ENCODE measurements at places on chromosomes 7 and 10. TPM values are rescaled to one million over a fixed set of nuclear protein-coding genes. Genes with fewer than 3 reads are reported as not detected.

Gene PDSS1
- total RNA-seq: 46.8 TPM

Gene TSPAN12
- 1.5 TPM for total RNA-seq

Gene SEC61A2
- 17.2 TPM for total RNA-seq

Gene CYP2C9
- not detected for total RNA-seq

GRCh38 chr10:13725594-13725993 lies 138.8 kb downstream of the PRPF18 start:
- no peaks in the 10 kb centered on the region for H3K27me3 ChIP-seq
- H3K4me3 ChIP-seq: no peak overlapping the region
- peaks cover 16% of the 10 kb centered on the region for H3K4me1 ChIP-seq

DNA sequence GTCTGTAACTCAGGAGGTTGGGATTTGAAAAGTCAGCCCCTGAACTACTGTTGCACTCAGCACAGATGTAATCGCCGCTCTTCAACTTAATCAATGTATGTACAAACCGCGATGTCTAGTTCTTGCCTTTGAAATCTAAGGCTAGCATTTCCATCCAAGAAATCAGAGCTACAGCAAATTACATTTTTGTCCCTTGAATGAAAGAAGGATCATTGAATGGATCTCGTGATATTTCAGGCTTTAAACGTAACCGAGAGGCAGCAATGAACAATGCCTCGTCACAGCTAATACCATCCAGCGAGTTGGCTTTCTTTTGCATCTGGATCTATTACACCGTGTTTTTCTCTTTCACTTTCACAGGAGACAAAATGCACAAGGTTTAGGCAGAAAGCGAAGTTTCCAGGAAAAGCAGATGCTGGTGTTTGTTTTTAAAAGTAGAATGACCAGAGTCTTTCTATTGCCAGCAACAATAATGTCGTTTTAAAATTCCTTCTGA lies 5.5 kb downstream of the SKIDA1 start:
- H3K4me1 ChIP-seq: peaks cover 65% of the 10 kb centered on the region
- H3K27me3 ChIP-seq: no peaks in the 10 kb centered on the region
- peak overlapping the region; percentile 78 for H3K27ac ChIP-seq
- peak; percentile 73 for DNase-seq
- peak overlapping the region; percentile 59 for H3K4me3 ChIP-seq
- H3K36me3 ChIP-seq: no peaks in the 10 kb centered on the region

GRCh38 chr10:5843686-5844344 lies 30.6 kb upstream of the GDI2 start:
- H3K27me3 ChIP-seq: no peaks in the 10 kb centered on the region
- no peak overlapping the region for H3K27ac ChIP-seq
- H3K4me3 ChIP-seq: no peak overlapping the region
- H3K36me3 ChIP-seq: no peaks in the 10 kb centered on the region
- no peaks in the 10 kb centered on the region for H3K4me1 ChIP-seq

DNA sequence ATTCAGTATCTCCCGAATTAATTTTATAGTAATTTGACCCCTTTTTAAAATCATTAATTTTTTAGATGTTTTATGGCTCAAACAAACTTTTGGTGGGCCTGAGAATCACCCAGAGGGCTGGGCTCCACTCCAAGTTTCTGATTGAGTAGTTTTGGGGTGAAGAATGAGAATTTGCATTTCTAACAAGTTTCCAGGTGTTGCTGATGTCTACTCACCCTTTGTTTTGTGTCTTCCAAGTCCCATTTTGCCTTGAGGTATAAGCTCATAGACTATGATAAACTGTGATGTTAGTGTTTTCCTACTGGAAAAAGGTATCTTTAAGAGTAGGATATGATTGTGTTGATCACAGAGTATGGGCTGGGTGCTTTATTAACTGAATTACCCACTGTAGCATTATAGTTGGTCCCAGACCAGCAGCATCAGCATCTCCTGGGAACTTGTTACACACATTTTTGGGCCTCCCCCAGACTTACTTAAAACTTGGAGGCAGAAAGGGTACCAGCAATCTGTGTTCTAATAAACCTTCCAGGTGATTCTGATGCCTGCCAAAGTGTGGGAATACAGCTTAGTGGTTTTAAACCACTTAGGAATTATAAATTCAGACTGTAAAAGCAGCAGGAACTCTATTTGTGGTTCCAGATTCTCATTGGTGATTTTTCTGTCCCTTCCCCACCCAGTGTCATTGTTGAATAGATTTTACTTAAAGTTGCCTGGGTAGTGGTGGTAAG lies 19.1 kb downstream of the ZNRF2 start:
- no peaks in the 10 kb centered on the region for H3K27me3 ChIP-seq
- DNase-seq: no peak
- no peak overlapping the region for H3K4me3 ChIP-seq
- no peak overlapping the region for H3K27ac ChIP-seq
- H3K36me3 ChIP-seq: no peaks in the 10 kb centered on the region

DNA sequence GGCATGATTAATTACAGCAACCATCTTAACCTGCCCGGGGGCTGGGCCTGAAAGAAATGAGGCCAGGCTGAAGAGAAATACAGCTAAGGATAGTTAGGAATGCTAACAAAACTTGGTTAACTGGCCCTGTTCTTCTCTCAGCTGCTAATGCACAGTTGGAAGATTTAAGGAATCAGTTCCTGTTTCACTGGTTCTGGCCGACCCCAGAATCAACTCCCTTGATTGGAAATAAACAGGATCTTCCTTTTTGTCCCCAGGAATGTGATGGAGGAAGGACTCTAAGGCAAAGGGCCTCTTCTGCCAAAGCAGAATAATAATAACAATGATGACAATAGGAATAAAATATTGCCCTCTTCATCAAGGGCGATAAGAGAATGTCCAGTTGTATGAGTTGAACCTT lies 3.5 kb upstream of the LRMDA start:
- H3K36me3 ChIP-seq: no peaks in the 10 kb centered on the region
- no peak for DNase-seq
- H3K27ac ChIP-seq: no peak overlapping the region
- H3K4me1 ChIP-seq: no peaks in the 10 kb centered on the region

- no peaks in the 10 kb centered on the region for H3K36me3 ChIP-seq
- H3K4me1 ChIP-seq: peaks cover 58% of the 10 kb centered on the region
- DNase-seq: no peak
- H3K27me3 ChIP-seq: no peaks in the 10 kb centered on the region
- H3K27ac ChIP-seq: peak overlapping the region; percentile 61
Measured at GRCh38 chr10:119254335-119254734, 47.0 kb downstream of the GRK5 start.

DNA sequence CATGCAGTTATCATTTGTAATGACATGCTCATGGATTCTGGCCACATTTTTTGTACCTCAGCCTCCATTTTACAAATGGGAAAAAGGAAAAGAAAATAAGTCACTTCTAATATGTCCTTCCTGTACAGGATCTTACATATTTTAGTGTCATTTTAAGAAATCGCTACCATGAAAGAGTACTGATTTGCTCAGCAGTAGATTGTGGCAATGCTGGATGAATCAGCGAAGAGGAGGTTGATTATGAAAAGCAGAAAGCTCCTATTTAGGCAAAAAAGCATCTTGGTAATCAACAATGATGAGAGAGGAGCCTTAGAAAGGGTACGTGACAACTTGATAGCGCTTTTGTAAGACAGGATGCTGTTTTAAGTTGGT lies 522.9 kb downstream of the PARD3 start:
- no peak overlapping the region for H3K4me3 ChIP-seq
- no peaks in the 10 kb centered on the region for H3K27me3 ChIP-seq
- H3K36me3 ChIP-seq: no peaks in the 10 kb centered on the region
- H3K27ac ChIP-seq: no peak overlapping the region

DNA sequence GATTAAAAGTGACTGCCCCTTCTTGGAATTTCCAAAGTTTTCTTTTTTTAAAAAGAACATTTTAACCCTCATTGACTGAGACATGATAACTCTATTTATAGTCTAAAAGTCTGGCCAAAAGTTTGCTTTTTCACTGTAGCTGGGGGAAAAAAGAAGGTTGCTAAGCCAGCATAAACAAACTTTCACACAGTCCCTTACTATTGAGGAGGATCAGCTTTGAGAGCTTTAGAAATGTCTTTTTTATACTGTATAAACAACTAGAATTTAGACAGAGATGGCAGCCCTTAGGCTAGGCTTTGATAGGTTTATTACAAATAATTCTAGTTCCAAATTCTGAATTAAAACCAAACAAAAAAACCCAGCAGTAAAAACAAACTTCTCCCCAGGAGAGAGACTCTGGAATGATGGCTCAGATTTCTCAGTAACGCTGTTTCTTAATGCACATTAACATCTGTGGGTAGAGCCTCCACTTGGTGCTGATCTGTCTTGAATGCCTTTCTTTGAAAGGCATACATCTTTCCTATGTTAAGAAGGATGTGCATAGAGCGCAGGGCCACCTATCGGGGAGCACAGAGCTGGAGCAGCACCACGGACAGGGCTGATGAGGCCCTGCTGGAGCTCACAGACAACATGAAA lies 100.9 kb upstream of the PDLIM1 start:
- H3K27me3 ChIP-seq: peaks cover 8% of the 10 kb centered on the region
- no peak overlapping the region for H3K4me3 ChIP-seq
- DNase-seq: peak; percentile 38
- no peak overlapping the region for H3K27ac ChIP-seq
- no peaks in the 10 kb centered on the region for H3K4me1 ChIP-seq
